Neuronal stem cell (in vitro differentiated cells): ENCODE measurements at places on chromosomes 2 and 18.

- DNase-seq, result no peak
These were observed 54.1 kb upstream of the ZNF385B start for GRCh38 chr2:179915395-179915992.

GRCh38 chr2:20589975-20590703 lies 60.8 kb downstream of the HS1BP3 start:
- no peak for DNase-seq

DNA sequence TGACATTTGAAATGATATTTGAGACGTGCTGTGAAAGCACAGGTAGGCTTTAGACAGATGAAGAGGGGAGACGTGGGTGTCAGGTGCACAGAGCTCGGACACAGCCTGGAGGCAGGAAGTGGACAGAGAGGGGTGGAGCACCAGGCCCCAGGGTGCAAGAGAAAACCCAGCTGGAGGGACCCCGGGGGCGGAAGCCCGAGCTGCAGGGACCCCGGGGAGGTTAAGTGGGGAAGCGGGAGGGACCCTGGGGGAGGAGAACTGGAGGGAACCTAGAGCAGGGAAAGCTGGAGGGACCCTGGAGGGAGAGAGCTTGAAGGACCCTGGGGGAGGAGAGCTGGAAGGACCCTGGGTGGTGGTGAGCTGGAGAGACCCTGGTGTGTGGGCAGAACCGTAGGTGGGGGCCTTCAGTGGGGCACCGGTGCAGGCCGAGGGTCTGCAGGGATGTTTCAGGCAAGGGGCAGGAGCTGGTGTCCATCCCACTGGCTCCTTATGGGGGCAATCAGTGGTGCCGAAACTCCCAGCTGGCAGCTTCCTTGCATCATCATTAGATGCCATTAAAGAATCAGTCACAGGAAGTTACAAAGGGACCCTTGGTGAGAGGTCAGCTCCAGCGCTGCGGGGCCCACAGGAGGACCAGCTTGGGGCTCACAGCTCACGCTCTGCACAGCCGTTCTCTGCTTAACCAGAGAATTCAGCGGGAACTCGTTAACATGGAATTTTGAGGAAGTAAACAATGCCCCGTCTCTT lies 246.6 kb downstream of the EIPR1 start:
- DNase-seq, result peak; percentile 27

GRCh38 chr2:36362291-36362690 lies 6.7 kb downstream of the CRIM1 start:
- DNase-seq, result no peak

GRCh38 chr18:9806905-9807304 lies 78.9 kb upstream of the TXNDC2 start:
- no peak for DNase-seq

- no peak for DNase-seq
These were observed 11.8 kb upstream of the CATIP start for GRCh38 chr2:218344755-218345417.

DNA sequence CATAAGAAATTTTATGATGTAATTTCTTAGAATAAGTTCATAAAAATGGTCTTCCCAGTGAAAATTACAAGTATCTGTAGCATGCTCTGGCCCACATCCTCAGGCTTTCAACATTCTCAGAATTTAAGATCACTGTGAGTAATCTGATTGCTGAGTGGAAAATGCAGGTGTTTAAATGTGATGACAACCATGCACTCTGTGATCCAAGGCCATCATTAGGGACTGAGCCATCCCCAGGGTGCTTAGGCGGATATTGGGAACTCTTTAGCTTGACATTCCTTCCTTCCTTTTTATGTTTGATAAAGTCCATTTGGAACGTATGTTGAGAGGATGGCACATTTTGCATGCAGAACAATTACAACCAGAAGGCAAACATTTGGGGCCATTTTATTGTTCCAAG lies 95.5 kb downstream of the ARL4C start:
- no peak for DNase-seq

DNA sequence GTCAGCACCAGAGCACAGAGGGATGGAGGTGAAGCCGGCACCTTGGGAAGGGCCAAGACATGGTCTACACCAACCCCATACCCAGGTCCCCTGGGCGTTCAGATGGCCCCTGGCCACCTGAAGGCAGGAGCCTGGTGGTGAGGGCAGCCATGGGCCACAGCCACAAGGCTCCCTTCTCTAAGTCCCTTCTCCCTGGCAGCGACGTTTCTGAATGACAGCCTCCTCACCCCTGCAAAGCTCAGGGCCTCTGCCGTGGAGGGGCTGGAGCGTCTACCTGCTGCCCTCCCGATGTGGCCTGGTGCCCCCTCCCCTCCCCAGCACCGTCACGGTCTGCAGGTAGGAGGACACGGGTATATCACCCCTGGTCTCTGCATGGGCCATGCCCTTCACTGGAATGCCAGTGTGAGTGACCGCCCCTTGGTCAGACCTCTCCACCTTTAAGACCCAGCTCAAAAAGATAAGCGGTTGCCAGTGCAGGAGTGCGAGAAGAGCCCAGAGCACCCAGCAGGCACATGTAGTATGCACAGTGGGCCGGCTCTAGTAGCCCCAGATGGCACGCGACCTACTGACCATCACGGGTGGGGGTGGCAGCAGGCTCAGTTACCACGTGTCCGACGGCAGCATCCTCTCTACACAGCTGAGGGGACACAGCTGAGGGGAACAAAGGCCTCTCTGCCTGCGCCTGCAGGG lies 46.6 kb downstream of the HS6ST1 start:
- no peak for DNase-seq

DNA sequence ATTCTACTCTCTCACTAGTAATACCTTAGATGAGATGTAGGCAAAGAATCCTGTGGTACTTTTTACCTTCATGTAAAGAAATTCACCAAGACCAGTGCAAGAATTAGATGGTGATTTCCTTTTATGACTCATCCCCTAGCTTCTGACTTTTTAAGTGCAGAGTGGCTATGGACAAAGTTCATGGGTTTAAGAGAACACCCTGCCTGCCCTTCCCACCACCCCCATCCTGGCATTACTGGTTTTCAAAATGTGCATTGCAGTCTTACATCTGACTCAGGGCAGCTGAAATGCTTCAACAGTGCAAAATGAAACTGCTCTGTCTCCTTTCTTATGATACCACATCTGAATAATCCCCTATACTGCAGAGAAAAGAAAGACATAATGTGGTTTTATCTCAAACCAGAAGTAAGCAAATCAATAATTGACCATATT lies 22.6 kb downstream of the MAIP1 start:
- DNase-seq, result no peak

DNA sequence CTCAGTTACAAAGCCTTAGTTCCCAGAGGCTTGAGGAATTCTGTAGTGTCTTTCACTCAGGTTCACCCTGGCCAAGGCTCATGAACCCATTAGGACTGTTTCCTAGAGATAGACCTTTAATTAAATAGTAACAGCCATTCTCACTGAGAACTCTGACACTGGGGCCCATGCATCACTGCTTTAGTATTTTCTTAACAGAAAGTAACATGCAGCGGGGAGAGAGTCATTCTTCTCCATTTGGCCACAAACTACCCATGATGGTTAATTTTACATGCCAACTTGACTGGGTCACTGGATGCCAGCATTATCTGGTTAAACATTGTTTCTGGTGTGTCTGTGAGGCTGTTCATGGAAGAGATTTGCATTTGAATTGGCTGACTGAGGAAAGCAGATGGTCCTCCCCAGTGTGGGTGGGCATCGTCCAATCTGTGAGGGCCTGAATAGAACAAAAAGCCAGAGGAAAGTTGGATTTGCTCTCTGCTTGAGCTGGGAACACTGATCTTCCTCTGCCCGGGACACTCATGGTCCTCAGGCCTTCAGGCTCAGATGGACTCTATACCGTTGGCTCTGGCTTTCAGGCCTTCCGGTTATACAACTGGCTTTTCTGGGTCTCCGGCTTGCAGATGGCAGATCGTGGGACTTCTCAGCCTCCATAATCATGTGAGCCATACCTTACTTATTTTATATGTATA lies 5.6 kb upstream of the CPLX4 start:
- DNase-seq, result no peak

DNA sequence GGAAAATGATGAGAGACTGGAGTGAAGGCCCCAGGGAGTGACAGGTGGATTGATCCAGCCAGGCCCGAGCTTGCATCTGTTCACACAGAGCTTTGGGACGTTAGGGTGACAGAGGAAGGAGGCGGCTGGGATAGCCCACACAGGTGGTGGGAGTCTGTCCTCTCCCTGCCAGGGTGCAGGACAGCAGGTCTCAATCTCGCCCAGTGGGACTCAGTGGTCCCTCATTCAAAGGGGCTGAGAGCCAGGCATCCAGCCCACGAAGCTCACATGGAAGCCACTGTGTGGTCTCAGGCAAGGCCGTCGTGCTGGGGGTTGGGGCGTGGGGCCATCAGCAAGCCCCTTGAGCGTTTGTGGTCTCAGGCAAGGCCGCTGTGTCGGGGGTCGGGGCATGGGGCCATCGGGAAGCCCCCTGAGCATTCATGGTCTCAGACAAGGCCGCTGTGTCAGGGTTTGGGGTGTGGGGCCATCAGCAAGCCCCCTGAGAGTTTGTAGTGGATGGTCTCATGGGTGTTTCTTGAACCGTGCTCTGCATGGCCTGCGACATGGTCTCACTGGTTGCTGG lies 8.3 kb downstream of the KCNG2 start:
- DNase-seq, result no peak

DNA sequence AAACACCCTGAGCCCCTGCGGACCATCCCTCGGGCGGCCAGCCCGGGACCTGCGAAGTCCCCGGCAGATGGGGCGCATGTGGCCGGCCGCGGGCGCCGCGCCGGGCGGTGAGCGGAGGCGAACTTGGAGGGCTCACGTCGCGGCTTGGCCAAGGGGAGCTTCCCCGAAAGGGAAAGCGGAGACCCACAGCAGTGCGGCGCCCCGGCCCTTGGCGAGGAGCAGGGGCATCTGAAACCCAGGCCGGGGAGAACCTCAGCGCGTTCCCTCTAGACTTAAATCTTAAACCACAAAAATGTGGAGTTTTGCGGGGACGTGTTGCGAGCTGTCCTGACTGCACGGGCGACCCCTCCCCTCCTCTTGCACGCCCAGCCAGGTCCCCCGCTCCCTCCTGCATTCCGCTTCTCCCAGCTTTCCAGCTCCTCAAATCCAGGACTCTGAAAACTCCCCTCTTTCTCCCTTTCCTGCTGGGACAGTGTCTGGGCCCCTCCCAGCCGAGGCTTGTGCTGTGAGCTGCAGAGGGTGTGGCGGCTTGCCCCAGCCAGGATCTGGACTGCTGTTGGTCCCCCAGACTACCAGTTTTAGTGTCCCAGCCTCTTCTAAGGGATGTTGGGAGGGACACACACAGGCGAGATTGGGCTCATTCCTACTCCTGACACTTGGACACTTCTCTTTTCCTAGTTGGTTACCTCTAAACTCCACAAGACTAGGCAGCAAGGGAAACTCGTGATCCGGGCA lies 1.3 kb downstream of the FMNL2 start:
- DNase-seq, result peak; percentile 26

- no peak for DNase-seq
These were observed 46.3 kb downstream of the MYO7B start for GRCh38 chr2:127581516-127582490.

DNA sequence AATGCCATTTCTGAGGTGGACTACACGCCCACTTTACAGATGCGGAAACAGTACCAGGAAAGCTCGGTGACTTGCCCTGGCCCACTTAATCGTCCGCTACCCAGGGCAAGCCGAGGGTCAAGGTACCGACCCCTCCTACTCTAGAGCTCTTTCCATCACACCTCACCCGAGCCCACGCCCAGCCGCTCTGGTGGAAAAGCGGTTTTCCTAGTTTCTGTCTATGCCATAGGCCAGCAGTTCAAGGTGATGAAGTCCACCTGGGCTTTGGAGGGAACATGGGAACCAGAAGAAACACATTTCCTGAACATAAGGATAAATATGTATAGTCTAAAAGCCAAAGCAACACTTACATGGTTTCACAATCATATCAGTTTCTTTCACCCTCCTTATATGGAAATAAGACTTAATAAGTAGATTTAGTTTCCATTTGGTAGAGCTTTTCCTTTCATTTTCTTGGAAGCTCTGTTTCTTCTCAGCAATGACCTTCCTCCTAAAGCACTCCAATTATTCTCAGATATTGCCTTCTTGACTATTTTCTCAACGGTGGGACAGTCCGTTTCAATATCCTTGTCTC lies 567 bp downstream of the VWA3B start:
- no peak for DNase-seq

- no peak for DNase-seq
These were observed 48.3 kb upstream of the ITGA4 start for GRCh38 chr2:181408861-181409260.

GRCh38 chr2:100628506-100628905 lies 65.7 kb downstream of the PDCL3 start:
- DNase-seq, result no peak

DNA sequence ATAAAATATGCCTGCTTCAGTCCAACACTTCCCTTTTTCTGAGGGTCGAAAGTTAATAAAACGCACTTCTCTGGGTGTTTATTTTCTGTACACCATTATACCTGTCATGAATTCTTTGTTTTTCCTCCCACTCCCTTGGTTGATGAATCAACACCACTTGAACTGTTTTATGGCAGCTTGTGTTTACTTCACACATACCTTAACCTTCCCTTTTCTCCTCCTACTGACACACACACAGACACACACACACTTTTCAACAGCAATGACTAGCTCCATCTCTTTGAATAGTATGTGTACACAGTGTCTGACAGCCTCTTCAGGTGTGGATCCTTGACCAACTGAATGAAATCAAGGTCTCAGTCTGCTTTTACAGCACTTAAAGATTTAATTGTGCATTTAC lies 91.3 kb downstream of the SATB2 start:
- no peak for DNase-seq

DNA sequence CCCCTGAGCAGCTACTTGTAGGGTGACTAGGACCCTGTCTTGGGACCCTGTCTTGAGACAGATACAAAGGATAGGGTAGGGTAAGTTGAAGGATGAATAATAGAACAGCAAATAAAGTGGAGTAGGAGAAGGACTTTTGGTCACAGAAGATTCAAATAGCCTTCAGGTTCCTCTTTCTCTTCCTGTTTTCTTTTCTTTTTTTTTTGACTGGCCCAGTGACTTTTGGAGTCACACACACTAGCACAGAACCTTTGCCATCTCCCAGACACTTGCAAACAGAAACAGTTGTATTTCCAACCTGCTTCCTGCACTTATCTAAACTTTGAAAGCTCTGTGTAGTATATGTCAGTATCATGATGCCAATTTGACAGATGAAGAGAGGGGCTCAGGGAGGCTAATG lies 108.2 kb downstream of the TDRD15 start:
- no peak for DNase-seq

DNA sequence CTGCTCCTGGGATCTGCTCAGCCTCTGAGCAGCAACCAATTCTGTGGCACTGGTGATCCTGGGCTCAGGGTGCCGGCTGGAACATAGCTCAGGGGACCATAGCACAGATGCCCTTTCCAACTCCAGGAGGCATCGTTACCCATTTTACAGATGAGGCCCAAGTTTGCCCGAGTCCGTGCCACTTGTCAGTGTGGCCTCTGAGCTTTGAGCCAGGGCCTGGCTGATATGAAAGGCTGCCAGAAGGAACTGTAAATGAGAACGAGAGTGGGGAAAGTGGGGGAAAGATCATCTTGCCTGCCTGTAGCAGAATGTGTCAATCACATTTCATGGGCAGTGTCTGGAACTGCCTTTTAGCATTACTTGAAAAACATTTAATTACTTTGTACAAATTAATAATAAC lies 23.3 kb upstream of the FOSL2 start:
- no peak for DNase-seq
